ENCODE measurements at places on chromosomes 3 and 15.

DNA sequence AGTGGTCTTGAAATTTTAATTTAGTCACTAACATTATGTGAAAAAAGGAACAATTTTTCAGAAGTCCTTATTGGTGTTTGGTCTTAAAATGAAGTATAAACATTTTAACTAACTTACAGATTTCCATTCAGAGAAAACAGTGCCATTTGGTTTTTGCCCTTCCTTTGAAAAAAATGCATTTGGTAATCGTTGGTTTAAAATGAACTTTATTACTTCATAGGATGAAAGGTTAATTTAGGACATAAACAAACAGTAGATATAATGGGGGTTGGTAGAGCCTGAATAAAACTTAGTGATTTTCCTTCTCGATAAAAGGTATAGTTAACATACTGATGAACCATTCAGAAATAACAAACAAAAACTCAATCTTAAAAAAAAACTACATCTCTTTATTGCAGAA is 39.7 kb downstream of the TFG start:
- DNase-seq: no peak

DNA sequence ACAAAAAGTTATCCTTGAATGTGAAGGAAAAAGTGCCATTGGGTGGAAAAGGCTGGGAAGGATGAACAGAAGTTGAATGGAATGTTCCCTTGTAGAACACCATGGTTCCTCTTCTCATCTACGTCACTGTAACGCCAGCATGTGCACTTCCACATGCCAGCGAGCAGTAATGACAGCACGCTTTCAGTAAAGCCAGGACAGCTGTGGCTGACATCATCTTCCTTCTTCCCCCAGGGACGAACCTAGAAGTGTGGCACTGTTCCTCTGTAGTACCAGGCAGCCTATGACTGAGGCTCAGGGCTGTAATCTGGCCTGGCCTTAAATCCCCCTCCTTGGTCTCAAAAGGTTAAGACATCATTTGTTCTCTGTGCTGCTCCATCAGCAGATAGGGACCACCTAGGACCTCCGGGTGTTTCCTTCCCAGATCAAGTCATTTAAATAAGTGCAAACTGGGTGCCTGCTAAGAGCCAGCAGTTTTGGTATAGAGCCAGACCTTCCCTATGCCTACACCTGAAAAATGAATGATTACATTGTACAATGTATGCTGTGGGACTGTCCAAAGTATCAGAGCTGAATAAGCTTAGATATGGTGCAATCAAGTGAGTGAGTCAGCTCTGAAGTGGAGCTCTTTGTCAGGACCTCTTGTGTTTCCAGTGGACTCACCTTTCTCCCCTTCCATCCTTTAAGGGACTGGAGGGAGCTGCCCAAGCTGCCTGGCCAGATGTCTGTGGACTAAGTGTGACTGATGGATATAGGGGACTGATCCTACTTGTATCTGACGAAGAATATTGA is 5.6 kb upstream of the SRPRB start:
- no peak for DNase-seq

- no peak for DNase-seq
Measured at GRCh38 chr3:129060276-129061022, at the start of gene GP9. TSS of gene GP9 (plus strand) at chr3:129060779. CDS start at chr3:129061740, 961 bp downstream.

DNA sequence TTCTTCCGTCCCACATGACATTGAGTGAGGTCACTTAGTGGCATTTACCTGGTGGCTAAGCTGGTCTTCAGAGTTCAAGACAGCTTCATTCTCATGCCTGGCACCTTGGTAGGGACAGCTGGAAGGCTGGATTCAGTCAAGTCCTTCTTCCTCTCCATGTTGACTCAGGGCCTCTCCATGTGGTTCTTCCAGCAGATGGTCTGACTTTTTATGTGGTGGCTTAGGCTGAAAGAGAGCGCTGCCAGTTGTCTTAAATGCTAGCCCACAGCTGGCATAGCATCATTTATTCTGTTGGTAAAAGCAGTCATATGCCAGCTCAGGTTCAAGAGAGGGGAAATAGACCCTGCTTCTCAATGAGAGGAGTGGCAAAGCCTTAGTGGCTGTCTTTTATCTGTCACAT is 53.0 kb upstream of the CTDSPL start:
- DNase-seq: no peak
